Retinal pigment epithelial cell (primary cell): ENCODE measurements at places on chromosomes 16 and 17.

DNA sequence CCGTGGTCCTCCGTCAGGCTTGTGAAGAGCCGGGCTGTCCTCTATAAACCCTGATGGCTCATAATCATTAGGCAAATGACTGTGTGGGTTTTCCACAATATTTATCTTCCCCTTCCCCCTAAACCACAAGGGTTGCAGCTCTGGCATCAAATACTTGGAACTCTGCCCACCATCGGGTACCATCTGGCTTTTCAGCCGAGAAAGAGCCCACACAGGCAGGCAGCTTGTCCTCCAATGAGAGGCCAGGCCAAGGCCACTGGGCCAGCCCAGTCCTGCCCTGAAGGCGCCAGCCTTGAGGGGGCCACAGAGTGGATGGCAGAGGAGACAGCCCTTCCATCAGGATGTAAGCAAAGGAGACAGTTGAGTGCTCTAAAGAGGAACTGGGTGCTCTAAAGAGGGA, 31.8 kb upstream of the NAT9 start:
- DNase-seq, result no peak

GRCh38 chr17:41369713-41370112, at the start of gene KRT33B:
TSS of gene KRT33B (minus strand) at chr17:41369813. CDS start at chr17:41369750, 63 bp downstream.
- no peak for DNase-seq

- peak; percentile 94 for DNase-seq
These were observed 1.7 kb downstream of the MAP2K3 start for GRCh38 chr17:21286066-21286770.

GRCh38 chr16:80889779-80890359, 85.5 kb upstream of the CDYL2 start:
- DNase-seq, result no peak

DNA sequence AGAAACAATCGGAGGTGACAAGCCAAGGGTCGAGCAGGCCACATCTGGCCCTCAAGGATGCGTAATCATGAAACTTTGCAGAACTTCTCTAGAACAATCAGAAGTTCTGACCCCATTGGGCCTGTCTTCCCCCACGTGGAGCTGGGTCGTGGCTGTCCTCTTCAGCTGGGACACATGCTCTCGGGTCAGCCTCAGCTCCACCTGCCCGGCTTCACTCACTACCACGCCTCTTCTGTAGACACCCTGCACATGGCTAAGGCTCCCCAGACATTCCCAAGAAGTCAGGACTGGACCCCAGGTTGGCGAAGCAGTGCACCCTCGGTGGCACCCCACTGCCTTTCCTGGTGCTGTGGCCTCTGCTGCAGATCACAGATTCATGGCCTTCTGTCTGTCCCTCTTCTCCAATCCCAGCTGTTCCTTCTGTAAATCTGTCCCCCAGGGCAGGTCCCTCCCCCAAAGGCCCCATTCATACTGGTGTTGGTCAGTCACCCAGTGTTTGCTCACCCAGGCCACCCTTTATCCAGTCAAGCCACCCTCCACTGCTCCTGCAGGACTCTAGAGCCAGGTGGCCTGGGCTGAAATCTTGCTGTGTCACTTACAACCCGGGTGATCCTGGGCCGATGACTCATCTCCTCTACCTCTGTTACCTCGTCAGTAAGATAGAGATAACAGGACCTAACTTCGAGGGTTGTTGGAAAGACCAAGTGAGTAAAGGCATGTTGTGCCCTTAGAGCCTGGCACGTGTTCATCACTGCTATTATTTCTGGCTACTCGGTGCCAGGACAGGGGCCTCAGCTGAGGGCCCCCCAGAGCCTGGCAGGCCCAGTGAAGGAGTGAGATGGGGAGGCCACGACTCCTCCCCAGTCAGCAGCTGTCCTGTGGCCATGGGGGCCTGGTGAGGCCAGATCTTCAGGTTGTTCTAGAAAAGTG, 1.4 kb upstream of the SLC5A11 start:
- no peak for DNase-seq
